Omental fat pad (tissue), 4 donors: ENCODE measurements at places on chromosomes 1 and 21. TPM values are rescaled to one million over a fixed set of nuclear protein-coding genes. Genes with fewer than 3 reads are reported as not detected.

GRCh38 chr1:151584278-151584677 is 27.6 kb upstream of the SNX27 start:
- no peak for DNase-seq

The ABL2 gene
- 60.4 TPM for total RNA-seq

DNA sequence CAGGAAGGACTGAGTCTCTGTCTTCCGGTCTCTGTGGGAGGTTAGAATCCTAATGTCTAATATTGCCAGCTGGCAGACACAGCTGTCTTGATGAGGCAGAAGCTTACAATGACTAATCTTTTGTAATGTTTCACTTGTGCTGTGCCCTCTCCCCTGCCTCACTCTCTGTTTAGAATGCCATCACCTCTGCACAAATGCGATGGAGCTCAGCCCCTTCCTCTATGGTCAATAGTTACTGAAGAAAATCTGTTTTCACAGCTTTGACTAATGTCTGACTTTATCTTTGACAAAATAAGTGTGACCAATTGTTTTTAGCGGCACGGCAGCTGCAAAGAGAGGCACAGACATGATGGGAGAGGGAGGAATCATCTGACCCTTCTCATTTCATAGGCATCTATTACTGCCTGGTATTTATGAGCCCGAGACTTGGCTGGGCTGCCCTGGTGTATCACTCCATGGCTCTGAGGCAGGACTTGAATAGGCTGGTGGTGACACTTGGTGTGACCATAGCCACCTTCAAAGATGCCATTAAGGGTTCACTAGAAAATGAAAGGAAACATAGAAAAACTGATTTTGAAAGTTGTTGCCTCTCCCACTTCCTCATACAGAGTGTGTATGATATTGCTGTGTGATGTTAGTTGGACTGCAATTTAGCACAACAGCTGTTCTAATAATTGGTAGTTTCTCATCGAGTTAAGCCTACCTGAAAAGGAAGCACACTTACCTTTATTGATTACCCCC is 163.2 kb upstream of the NBPF11 start:
- no peak for DNase-seq

- no peak for DNase-seq
Measured at GRCh38 chr1:44817771-44818495, 9.6 kb downstream of the BTBD19 start.

- no peak for DNase-seq
Measured at GRCh38 chr1:31790641-31791091, 25.2 kb downstream of the SPOCD1 start.

GRCh38 chr1:8938232-8938999 is 7.3 kb upstream of the CA6 start:
- no peak for DNase-seq

The NBPF10 gene
- total RNA-seq = 1.3 TPM

The PRR9 gene
- not detected for total RNA-seq

DNA sequence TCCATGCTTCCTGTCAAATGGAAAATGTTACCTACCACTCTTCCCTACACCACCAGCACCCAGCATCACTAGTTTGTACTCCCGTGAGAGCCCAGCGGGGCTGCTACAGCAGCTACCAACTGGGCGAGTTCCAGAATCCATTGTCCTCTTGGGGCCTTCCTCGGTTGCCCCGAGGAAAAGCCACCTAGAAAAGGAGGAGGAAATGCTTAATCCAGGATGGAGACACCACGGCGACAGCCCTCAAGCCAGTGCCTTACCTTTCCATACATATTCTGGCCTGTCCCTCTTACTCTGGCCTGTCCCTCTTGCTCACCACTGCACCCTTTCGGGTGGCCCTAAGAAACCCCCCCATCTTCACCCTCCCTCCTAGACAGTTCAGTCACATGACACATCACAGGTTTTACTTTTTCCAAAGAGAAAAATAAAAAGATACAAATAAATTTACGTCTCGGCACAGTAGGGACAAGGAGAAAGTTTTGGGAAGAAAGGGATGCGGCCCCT is 478 bp downstream of the RIT1 start:
- no peak for DNase-seq
